ENCODE measurements at places on chromosomes 3 and 15.

DNA sequence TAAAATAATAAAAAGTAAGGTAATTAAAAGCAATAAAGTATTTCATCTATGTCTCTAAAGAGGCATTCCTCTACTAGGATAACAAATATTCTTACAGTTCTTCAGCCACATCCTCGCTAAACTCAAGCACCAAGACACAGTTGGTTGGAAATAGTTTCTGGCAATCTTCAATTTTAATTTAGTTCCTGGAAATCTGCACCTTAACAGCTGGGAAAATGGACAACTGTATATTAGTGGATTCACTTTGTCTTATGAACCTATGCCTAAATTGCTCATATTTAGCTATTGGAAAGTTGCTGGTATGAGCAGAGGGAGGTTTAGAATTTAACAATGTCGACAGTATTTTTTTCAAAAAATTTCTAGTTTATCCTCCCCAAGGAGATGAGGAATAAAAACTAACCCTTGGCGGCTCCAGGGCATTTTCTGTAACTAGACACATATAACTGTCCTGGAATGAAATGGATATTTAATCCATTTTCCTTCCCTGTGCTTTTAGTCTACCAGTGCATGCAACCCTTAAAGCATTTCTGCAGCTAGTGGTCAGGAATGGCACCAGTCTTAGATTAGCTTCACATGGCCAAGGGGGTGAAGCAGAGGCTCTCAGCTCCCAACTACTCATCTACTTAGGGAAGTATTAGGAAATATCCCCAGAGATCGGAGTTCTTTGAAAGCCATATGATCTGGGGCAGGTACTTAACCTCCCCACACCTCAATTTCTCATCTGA is 290.0 kb upstream of the THBS1 start:
- no peak for DNase-seq

DNA sequence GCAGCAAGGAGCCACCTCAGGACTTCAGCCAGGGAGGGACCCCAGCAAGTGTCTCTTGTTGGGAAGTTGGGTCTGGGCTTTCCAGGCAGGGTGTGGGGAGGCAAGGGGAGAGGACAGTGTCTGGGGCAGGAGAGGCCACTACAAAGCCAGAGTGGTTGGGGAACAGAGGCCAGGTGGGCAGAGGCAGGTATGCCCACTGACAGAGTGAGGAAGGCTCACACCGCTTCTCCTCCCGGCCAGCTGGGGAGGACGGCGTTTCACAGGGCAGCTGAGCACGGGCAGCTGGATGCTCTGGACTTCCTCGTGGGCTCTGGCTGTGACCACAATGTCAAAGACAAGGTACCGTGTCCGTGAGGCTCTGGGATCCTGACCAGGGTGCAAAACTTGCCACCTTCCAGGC is 15.0 kb downstream of the ANKDD1A start:
- no peak for DNase-seq

GRCh38 chr3:106281221-106281620 is 412.4 kb upstream of the CBLB start:
- DNase-seq, result no peak

GRCh38 chr15:48557335-48557734 is 88.2 kb downstream of the FBN1 start:
- no peak for DNase-seq

DNA sequence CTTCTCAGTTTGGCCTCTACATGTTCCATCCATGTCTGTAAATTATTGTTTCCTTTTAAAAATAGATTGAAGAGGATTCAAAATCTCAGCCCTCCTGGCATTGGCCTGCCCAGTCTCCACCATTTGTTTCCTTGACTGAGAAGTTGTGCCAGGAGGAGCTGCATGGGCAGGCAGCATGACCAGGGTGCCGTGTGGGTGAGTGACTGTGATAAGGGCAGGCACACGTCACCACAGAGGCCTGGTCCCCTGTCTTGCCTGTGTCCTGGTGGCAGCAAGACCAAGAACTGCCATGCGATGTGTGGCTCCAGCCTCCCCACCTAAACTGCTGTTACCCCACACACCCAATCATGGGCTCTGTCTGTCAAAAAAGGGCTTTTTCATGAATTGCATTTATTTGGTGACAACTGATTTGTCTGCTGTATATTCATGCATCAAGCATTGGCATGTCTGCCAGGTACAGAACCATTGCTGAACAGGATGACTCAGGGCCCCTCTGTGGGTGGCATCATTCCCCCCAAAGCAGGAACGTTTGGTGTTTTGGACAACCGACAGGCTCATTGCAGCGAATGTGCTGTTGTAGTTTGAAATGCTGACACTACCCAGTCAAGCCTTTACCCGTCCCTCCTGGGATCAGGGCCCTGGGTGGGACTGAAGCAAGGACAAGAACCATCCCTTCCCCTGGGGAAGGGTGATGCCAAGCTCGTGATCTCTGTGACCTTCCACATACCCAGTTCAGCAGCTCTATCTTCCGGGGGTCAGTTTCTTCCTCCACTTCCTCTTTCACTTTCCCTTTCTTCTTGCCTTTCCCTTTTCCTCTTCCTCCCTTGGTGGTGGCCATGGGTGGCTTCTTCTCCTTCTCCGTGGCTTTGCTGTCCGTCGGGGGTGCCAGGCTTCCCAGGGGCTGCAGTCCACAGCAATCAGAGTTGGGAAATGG is 51.6 kb downstream of the TRPM1 start:
- DNase-seq, result no peak

- no peak for DNase-seq
Observed at GRCh38 chr3:140527156-140527555, 150.7 kb upstream of the TRIM42 start.

DNA sequence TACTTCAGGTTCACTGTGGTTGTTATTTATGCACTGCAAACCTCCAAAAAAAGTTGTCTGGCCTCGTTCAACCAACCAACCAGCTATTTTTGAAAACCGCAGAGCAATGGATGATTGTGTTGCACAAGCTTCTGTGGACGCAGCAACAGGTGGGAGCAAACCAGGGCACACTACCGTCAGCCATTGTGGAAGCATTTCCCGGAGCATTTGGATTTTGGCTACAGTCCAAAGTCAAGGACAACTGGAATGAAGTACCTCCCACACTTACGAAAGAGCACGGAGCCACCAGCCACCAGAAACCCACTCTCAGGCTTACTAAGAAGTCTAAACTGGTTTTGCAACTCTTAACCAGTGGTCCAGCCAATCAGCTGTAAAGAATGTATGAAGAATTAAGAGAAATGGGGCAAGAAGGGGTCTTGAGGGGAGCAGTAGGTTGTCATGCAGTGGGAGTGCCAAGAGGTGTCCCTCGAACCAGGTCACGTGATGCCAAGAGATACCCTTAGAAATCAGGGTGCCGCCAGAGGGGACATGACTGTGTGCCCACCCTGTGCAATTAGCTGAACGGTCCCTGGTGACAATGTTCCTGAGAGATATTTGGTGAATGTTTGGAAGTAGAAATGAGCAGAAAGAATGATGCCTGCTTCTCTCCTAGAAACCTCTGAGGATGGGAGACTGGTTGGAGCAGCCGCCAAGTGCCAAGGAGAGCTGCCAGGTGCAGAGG is 68.9 kb upstream of the PCSK6 start:
- peak; percentile 80 for DNase-seq

DNA sequence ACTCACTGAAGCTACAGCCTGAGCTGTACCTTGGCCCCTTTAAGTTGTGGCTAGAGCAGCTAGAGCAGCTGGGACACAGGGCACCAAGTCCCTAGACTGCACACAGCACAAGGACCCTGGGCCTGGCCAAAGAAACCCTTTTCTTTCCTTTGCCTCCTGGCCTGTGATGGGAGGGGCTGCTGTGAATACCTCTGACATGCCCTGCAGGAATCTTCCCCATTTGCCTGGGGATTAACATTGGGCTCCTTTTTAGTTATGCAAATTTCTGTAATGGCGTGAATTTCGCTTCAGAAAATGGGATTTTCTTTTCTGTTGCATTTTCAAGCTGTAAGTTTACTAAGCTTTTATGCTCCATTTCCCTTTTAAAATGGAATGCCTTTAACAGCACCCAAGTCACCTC is 611.2 kb upstream of the ARPP21 start:
- DNase-seq, result no peak

DNA sequence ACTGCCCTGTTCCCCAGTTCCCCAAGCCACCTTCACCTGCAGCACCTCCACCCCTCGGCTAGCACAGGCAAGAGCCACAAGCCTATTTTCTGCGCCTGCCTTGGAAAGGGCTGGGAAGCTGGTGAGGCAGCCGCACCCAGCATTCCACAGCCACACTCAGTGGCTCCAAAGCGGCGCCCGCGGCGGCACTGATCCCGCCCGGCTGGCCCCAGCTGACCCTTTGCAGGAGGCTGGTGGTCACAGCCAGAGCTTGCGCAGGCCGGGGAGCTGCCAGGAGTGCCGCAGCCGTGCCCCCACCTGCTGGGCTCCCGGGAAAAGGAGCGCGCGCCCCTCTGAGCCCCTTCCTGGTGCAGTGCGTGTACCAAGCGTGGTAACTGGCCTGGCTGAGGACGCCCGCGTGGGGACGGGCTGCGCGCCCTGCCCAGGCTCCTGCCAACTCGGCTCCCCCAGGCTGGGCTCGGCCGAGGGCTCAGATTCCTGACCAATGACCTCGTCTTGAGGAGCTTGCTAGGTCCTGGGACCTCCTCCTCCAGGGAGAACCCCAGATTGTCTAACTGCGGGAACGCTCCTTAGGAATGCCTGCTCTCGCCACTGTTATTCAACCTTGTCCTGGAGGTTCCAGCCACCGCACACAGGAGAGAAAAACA is 13.3 kb downstream of the GRAMD2A start:
- DNase-seq, result peak; percentile 87

DNA sequence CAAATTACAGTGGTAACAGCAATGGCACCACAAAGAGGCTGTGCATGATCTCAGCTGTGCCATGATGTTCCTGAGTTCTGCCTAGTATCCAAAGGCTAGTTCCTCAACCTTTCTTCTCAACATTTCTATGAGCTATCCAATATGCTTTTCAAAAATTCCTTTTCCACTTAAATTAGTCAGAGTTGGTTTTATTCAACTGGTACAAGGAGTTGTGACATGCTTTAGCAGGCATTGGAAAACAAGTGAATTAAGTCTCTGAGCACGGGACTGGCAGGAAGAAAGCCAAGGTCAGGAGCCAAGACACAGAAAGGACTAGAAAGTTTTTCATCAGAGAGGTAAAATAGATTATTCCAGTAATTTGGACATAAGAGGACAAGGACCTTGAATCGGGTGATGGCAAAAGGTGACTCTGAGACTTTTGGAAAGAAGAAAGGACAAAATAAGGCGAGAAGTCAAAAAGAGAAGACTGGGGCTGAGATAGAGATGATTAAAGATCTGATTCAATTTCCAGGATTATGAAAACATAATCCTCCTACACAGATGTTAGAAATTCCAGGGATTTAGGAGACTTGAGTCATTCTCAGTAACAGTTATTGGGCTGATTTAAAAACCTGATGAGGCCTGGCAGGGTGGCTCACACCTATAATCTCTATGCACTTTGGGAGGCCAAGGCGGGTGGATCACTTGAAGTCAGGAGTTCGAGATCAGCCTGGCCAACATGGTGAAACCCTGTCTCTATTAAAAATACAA is 36.1 kb downstream of the PBRM1 start:
- DNase-seq, result no peak

- no peak for DNase-seq
Observed at GRCh38 chr15:78000927-78001249, 76.6 kb downstream of the TBC1D2B start.

- peak; percentile 12 for DNase-seq
Observed at GRCh38 chr3:196287090-196287439, 461 bp downstream of the PCYT1A start.

- DNase-seq, result peak; percentile 99
Observed at GRCh38 chr3:143480344-143480743, 360.8 kb downstream of the CHST2 start.

DNA sequence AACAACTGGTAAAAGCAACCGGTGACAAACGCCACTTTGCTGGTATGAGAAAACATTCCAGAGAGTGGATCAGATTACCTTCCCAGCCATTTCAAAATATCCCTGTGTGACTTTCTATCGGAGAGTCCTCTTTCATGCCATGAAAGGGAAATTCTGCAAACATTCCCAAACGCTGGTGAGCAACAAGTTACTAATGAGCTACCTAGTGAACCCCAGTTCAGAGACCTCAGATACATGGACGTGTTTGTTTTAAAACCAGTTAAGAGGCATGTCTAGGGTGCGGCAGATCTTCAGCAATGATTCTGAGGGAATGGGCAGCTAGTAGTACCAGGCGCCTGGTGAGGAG is 418.2 kb upstream of the NR2F2 start:
- DNase-seq, result no peak

- DNase-seq, result no peak
Observed at GRCh38 chr15:32718821-32719716, 1.3 kb downstream of the GREM1 start.

GRCh38 chr3:4493941-4494894 is 1.1 kb downstream of the ITPR1 start:
- DNase-seq, result no peak

DNA sequence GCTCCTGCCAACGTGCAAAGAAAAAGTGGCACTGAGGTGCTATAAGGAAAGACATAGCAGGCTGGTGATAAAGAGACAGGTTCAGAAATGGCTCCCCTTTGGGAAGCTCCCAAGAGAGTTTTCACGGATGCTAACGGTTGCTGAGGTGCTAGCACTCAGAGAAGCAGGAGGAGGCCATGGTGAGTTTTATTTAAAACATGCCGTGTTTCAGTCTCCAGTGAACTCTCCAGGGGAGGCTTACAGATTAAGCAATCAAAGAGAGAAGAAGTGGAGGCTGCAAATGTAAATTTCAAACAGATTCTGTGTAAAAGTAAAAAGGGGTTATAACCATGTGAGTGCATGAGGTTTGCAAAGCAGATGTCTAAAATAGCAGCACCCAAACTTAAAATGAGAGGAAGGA is 346.2 kb downstream of the NTRK3 start:
- no peak for DNase-seq

GRCh38 chr15:25799906-25800700 is 63.0 kb downstream of the ATP10A start:
- DNase-seq, result no peak

DNA sequence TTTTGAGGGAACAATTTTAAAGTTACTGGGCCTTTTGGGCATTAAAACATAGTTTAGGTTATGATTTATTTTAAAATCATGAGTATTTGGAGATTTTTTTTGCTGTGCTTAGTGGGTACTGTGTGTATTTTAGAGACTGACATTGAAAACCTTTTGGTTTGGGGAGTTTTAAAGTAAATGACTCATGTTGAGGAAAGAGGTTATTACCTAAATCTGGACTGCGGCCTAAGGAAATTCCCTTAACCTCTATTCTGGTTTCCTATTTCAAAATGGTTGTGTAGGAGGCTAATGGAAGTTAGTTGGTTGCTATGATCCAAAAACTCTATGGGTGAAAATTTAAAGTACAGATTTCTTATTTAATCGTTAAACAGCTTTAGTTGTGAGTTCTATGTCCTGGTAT is 57.3 kb upstream of the DPH6 start:
- peak; percentile 51 for DNase-seq

DNA sequence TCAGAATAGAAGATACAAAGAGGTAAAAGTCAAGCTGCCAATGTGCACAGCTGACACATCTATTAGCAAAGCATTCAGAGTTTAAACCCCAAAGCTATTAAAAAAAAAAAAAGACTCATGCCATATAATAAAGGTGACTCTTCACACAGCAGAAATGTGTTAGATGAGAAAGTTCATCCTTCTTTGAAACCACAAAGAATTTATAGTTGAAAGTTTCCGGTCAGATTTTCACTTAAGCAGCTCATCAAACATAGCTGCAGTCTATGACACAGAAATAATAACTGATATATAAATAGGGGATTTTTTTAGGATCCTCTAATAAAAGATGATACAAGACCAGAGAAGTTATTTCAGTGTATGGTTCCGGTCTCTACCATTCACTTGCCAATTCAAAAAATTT is 76.6 kb downstream of the WWTR1 start:
- DNase-seq, result peak; percentile 67

GRCh38 chr15:69422336-69422895 is 8.3 kb downstream of the KIF23 start:
- peak; percentile 42 for DNase-seq

Measured in renal cortical epithelial cell (primary cell).